Choroid plexus epithelial cell (primary cell): ENCODE measurements at places on chromosomes 3 and 15.

DNA sequence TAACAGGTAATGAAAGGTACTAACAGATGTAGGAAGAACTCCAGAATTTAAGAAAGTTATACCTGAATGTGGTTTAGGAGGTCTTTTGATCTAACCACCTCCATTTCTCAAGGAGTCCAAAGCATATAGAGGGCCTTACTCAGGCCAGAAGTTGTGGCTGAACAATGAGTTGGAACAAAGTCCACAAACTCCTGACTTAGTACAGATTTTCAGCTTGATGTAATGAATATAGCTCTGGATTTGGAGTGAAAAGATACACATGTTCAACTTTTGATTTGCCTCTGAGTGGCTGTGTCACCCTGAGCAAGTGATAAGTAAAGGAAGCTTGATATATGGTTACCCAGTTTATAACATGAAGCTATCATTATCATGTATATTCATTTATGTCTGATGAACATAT, 390.1 kb downstream of the LPP start:
- no peak for DNase-seq

- no peak for DNase-seq
These were observed 34.9 kb downstream of the TSPAN3 start for GRCh38 chr15:77035999-77036471.

DNA sequence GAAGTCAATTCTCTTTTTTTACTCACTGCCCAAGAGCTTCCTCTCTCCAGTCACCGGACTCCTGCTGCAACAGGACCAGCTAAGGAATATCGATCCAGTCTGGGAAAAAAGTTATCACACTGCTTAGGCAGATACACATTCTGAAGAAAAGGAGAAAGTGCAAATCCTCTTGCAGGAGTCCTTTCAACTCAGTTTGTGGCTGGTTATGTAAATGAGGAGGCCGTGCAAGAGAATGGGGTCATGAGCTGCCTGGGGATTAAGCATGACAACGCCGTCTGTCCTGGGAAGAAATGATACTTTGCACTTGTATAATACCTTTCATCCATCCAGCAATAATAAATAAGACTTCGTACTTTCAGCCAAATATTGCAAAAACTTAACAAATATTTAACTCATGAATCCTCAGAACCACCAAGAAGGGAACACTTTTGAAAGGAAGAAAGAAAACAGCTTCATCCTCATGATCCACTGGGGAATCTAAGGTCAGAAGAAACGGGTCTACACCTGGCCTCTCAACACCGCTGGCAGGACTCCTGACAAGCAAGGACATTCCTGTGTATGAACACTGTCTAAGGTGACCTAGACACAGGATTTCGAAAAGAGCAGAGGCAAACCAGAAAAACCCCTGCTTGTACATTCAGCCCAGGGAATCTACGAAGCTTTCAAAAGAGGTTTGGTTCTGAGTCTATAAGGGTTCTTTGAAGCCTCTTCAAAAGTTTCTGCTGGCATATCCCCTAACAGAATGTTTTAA, 13.1 kb upstream of the WWTR1 start:
- peak; percentile 43 for DNase-seq

DNA sequence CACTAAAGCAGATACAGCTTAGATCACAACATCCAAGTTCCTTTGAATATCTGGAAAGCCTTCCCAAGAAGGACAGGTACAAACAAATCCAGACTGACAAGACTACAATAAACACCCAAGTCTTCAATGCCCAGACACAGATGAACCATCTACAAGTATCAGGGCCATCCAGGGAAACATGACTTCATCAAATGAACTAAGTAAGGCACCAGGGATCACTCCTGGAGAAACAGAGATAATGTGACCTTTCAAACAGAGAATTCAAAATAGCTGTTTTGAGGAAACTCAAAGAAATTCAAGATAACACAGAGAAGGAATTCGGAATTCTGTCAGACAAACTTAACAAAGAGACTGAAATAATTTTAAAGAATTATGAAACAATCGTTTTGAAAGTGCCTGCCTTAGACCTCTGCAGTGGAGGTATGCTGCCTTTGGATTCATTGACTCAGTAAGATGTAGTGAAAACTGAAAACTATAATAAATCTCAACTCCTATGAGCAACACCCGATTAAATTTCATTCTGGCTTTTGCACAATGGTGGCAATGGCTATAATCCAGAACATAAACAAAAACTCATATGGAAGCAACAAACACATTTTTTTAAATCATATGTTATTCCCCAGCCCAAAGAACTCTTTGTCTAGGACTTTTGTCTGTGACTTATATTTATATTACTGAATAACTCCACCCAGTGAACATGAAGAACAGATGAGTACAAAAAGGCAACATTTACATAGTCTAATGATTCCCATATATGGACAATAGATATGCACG, 12.6 kb upstream of the COL8A1 start:
- peak; percentile 52 for DNase-seq

GRCh38 chr3:9940746-9941145, 7.1 kb downstream of the CRELD1 start:
- DNase-seq = no peak

DNA sequence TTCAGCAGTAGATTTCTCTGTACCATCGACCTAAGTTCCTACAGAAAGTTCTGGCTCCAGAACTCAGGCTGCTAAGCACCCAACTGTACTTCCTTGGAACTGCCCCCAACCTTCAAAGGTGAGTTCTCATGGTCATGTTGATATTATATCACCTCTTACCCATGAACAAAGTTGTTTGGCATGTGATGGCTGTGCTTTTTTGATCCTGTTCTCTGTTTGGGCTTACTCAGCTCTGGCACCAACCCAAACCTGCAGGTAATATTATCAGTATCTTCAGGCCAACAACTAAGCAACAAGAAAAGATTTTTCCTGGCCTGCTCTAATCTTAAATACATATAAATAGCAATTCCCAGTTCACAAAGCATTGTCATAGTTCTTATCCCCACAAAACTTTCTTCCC, 318.7 kb upstream of the LMCD1 start:
- DNase-seq = no peak

DNA sequence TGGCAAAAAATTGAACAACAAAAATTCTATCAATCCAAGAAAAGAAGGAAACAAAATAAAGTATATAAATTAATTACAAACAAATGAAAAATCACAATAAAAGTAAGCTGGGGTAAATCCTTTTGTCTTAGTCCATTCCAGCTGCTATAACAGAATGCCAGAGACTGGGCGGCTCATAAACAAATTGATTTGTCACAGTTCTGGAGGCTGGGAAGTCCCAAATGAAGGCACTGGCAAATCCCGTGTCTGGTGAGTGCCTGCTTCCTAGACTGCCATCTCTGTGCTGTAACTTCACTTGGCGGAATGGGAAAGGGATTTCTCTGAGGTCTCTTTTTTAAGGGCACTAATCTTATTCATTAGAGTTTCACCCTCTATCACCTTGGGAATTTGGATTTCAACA, 53.6 kb upstream of the RPL35A start:
- DNase-seq = no peak

GRCh38 chr15:93418566-93418965, 329.6 kb upstream of the RGMA start:
- no peak for DNase-seq

DNA sequence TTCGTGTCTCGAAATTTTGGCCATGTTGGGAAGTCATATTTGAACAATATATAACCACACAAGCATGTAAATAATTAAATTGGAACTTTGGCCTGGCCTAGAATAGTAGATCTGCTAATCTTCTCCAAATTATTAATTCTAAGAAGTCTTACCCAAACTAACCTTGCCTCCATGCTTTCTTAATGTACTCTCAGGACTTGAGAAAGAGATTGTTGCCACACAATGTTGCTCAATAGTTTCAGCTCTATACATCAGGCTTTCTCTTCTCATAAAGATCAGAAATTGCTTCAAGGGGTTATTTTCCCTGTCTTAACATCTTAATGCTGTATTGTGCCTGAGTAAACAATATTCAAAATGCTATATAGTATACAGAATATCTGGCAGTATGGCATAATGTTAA, 202.7 kb upstream of the LRIG1 start:
- DNase-seq = peak; percentile 44

- peak; percentile 70 for DNase-seq
These were observed 118.3 kb upstream of the FRMD4B start for GRCh38 chr3:69504232-69504631.

DNA sequence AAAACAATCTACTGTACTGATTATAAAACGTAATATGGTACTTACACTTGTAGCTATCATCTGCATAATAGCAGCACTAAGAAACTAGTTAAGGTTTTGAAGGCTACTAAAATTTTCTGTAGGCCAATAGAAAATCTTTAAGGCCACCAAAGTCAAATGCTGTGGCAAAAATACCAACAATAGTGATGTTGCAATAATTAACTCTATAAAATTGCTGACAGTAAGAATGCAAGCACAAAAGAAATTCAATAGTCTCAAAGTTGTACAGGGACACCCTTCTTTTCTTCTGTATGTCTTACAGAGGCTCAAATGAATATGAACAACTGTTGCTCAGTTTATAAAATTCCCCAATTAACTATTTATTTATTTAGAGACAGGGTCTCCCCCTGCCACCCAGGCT, 62.0 kb downstream of the TMCC1 start:
- no peak for DNase-seq

- no peak for DNase-seq
These were observed 101.4 kb downstream of the LMLN start for GRCh38 chr3:198061119-198062067.

DNA sequence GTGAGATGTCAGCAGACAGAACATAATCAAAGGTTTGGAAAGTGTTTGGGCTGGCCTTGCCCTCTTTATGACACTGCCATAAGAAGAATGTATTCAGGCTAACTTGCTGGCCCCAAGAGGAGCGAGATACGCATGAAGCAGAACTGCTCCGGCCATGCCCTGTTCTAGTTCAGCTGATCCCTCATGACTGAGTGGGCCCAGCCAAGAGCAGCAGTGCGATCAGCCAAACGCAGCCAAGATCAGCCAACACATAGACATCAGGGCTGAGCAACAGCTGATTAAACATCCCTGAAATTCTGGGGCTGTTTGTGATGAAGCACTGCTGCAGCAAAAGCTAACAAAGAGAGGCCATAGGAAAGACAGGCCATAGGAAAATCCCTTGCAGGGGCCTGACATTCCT, 24.1 kb downstream of the POMGNT2 start:
- no peak for DNase-seq

DNA sequence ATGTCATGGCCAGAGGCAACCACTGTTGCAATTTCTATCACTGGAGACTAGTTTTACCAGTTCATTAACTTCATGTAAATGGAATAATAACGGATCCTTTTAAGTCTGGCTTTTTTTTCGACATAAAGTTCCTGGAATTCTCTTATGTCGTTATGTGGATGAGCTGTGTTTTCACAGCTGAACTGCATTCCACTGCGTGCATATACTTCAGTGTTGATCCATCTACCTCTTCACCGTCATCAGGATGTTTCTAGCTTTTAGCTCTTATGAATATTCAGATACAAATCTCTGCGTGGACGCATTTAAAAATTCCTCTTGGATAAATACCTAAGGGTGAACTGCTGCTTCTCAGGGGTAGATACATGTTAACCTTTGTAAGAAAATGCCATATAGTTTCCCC, 15.6 kb upstream of the CYFIP1 start:
- DNase-seq = peak; percentile 28

- DNase-seq = peak; percentile 76
These were observed 107.0 kb downstream of the TOP2B start for GRCh38 chr3:25557694-25558093.

DNA sequence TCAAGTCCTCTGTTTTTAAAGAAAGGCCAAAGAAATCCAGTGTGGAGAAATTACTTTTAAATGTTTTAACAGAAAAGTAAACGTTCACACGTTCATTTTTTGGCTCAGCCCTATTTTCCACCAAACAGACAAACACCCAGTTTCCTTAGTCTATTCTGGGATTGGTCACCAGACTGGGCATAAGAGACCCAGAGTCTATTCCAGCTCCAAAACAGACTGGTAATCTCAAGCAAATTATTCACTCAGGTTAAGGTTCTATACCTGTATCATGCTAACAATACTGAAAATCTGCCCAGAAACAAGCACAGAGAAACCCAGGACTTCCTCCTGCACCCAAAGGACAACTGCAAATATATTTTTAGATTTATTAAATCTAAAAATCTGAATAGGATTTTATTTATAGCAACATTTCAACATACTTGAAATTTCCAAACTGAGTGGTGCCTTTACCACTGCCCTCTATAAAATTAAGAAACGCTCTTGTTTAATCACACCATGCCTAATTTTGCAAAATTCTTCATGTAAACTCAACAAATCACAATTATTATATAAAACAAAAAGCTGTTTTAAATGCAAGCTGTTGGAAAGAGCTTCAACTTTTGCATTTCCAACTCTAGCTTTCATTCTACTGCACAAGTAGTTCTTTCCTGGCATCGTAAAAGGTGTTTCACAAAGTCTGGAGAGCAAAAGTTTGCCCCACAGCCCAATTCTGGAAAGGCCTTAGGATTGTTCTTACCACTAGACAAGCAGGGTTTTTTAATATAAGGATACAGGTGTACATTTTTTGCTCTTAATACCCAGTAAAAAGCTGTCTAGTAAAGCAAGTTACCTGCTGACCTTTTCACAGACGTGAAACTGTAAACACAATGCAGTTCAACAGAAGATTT, 18.7 kb downstream of the ZNF148 start:
- DNase-seq = no peak
